D341Med (cell line): ENCODE measurements at places on chromosomes 6 and 20.

- no peak for DNase-seq
Observed at GRCh38 chr6:103534095-103534494, 1325.6 kb downstream of the HACE1 start.

- no peak for DNase-seq
Observed at GRCh38 chr6:159966339-159966738, 2.5 kb upstream of the IGF2R start.

- DNase-seq, result no peak
Observed at GRCh38 chr6:136465766-136466303, 84.4 kb downstream of the MAP7 start.

DNA sequence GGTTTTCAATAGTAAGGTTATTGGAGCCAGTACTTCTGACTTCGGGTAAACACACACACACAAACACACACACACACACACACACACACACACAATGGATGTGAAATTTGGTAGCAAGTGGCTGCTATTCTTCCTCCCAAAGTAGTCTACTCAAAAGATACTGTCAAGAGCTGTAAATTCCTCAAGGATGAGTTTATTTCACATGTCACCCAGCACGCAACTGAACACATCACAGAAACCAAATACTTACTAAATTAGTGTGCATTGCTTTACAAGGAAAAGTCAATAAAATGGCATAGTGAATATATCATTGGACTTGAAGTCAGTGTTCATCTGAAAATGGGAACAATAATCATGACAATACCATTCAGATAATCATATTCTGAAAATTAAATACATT, 32.9 kb downstream of the MMUT start:
- no peak for DNase-seq

- DNase-seq, result no peak
Observed at GRCh38 chr20:23881371-23881770, 1.8 kb upstream of the CST5 start.

DNA sequence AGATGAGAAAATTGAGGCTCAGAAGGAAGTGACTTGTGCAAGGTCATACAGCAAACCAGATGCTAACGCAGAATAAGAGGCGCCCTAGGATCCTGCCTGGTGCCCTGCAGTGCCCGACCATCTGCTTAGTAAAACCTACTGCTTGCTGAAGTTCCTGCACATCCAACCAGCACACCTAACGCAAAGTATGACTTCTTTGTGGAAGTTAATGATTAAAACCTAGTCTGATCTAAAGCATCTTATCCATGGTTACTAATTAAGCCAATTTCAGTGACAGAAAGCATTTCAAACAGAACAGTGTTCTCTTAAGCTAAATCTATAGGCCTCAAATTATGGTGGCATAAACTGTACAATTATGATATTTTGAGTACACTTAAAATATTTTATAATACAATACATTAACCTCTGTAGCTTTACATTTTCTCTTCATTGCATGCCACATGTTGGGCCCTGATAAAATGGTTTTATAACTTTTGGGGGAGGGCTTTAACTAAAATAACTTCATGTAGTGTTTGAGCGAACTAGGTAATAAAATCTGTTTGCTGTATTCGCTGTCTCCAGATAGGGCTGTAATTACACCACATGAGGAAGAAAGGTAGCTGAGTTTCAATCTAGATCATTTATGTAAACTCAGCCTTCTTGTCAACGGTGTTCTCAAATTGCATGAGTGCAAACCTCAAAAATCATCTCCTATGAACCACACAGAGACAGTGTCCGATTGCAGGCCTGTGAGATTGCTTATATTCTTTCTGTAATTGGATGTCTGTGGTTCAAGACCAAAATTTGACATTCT, 37.5 kb upstream of the BEND3 start:
- DNase-seq, result no peak

DNA sequence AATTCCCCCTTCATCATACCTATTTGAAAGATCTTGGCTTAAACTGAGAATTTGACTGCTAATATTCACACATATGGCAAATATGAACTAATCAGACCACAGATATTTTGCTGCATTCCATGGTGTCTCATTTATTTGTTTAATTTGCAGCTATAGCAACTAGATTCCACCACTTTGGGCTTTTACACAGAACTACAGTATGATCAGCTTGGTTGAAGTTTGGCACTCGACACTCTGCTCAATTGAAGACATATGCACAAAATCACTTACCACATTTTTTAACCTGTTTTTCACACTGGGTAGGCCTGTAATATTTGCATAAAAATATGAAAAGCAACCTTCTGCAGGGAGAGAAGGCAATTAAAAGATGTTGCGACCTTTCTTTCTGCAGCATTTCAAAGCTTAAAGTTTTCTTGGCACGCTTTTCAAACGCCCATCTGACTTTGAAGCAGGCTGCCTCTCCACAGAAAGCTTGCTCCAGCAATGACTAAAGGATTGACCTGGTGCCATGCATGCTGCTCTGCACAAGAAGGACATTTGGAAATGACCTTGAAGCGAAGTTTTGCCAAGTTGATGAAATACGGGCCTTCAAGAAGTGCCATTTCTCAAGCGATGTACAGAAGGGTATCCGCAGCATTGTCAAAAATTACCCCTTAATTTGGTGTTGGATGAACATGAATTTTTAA, 126.7 kb downstream of the AIG1 start:
- no peak for DNase-seq

DNA sequence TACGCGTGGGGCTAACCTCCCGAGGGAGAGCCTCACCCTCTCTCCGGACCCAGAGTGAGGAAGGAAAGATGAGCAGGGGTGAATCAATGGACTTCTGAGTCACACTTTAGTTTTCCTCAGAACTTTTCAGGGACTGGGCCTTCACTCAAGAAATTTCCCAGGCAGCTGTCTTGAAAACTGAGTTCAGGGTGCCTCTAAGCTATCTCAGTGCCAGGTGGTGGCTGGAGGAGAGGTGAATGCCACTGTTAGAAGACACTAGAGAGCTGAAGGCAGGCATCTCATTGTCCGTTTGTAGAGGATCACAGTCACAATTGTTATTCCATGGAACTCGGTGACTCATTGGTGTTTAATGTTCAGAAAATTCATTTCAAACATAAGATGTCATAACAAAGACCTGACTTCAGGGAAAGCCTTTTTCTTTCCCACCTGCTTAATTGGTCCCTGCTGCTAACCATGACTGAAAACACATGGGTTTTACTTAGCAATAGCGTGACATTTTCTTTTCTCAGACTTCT, 5.3 kb upstream of the SERPINB6 start:
- no peak for DNase-seq

GRCh38 chr6:34424200-34425131, 1.4 kb downstream of the RPS10 start:
- DNase-seq, result no peak

DNA sequence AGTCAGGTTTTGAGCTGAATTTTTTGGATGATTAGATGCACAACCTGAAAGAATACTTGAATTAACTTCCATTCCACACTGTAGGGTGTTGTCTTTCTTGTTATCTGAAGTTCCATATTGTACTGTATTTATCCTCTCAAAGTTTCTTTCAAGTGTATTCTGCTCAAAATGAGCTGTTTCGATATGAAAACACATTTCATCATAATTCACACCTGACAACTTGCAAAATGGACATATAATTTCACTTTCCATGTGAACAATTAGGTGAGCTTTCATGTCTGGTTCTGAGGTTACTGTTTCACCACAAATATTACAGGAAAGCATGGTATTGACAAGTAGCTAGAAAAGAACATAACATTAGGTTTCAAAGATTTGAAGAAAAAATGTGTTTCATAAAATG, 1.7 kb downstream of the ZUP1 start:
- no peak for DNase-seq

DNA sequence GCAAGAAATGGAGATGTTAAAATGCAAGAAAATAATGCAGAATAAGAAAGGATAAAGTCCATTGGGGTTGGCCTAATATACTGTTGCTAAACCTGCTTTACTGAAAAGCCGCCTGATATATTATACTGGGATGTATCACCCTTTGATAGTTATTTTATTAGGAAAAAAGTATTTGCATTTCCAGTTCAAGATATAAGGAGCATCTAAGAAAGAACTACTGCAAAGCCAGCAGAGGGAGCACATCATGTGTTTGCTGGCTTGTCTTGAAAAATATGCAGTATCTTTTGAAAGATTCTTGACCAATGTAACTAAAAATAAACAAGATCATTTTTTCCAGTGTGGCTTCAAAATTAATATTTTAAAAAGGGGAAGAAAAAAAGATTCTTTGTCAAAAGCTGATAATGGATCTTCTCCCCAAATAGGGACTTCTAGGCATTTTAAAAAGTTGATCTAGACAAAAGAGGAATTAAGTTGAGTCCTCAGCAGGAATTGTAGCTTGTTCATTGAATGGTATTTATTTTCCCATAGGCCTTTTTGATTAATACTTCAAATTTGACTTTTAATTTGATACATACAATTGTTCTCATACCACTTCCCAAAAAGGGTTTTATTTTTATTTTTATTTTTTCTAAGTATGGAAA, 214.9 kb downstream of the ZFAND3 start:
- DNase-seq, result no peak

GRCh38 chr6:157853902-157854502, 31.0 kb downstream of the SNX9 start:
- no peak for DNase-seq

DNA sequence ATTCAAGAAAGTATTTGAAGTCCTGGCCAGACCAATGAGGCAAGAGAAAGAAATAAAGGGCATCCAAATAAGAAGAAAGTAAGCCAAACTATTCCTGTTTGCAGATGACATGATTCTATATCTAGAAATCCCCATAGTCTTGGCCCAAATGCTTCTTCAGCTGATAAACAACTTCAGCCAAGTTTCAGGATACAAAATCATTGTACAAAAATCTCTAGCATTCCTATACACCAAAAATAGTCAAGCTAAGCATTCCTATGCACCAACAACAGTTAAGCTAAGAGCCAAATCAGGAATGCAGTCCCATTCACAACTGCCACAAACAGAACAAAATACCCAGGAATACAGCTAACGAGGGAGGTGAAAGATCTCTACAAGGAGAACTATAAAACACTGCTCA, 60.1 kb upstream of the PHIP start:
- DNase-seq, result no peak

DNA sequence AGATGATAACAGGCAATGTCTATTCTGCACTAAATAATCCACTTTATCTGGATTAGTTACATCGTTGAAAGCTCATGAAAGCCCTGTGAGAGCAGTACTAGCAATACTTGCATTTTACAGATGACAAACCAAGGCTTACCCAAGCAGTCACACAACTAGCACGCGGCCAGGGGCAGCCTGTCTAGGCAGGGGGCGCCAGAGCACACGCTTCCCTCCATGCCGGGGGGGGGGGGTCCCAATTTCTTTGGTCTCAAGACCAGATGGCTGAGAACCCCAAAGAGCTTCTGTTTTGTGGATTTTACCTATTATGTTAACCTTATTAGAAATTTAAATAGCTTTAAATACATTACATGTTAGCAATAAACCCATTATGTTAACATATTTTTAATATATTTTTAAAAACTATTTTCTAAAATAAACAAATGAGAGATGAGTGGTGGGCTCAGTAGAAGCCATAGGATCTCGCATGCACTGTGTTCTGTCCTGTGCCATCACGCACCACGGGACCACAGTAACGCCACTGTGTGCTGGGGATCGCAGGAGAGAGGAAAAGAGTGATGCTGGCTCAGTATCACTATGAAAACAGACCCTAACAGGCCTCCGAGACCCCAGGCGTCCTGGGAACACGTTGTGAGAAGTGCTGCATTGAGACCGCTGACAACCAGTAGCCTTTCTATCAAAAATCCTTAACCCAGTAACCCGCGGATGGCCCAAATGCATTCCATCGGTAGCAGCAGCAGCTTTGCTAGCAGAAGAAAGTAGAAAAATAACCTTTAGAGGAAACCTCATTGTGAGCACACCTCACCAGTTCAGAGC, 5.3 kb upstream of the PRR18 start:
- peak; percentile 84 for DNase-seq

GRCh38 chr20:13877793-13878192, 93.0 kb downstream of the NDUFAF5 start:
- DNase-seq, result no peak

DNA sequence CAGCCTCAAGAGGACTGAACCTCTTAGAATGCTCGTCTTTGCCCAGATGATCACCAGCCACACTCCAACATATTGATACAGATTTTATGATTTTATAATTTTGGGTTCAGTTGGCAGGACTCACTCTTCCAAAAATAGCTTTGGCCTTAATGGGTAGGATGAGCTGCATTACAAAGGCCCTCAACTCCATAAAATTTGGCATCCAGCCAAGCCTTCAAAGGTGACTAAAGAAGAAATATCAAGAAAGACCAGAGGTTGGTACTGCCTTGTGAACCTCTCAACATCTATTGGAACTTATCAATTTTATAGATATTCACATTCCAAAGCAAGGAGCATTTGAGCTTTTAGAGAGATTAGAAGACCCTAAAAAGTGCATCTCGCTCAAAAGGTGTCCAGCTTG, 48.4 kb upstream of the SNAP25 start:
- no peak for DNase-seq

DNA sequence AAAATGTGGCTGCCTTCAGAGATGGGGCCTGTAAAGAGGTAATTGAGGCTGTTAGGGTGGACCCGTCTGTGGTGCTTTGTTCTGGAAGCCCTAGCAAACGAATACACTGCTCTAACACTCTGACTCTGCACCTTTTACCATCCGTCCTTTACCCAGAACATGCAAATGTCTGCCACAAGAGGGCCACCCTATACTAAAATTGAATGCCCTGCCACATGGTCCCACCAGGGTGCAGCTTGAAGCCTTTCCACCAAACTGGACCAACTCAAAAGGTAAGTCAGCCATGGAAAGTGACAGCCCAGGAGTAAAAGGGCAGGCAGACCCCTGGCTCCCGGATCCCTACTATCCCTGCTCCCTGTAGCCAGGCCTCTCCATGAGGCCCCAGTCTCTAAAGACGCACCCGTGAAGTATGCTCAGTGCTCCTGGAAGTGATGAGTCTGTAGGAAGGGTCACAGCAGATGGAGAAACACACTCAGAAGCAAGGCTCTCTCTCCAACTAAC, 5.8 kb upstream of the BFSP1 start:
- peak; percentile 84 for DNase-seq

GRCh38 chr6:104730450-104730849, 129.3 kb downstream of the HACE1 start:
- DNase-seq, result no peak

GRCh38 chr6:22828179-22829062, 259.1 kb downstream of the HDGFL1 start:
- peak; percentile 72 for DNase-seq

- no peak for DNase-seq
Observed at GRCh38 chr20:38406476-38406875, 28.7 kb downstream of the SNHG17 start.

- no peak for DNase-seq
Observed at GRCh38 chr6:109478222-109478805, 4.7 kb downstream of the ZBTB24 start.

DNA sequence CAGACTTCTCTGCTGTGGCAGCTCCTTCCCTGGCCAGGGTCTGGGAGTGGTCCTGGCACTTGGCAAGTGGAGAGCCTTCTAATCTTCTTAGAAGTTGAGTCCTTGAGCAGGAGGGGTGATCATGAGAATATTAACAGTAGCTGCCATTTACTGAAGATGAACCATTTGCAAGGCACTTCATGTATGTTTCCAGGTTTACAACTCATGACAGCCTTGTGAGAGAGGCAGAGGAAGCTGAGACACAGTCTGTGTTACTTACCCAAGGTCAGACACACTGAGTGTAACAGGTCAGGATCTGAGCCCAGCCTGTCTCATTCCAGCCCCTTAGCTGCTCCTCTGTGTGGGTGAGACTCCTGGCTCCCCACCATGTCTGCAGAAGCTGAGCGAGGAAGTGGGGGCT, 45.5 kb upstream of the SRF start:
- DNase-seq, result no peak

GRCh38 chr6:158409451-158409850, 97.2 kb downstream of the TULP4 start:
- DNase-seq, result no peak
